8988T (cell line): ENCODE measurements at places on chromosomes 3 and 15.

GRCh38 chr3:182626484-182627467 is 166.5 kb upstream of the ATP11B start:
- no peak for DNase-seq

GRCh38 chr3:17949101-17949500 is 206.7 kb upstream of the TBC1D5 start:
- no peak for DNase-seq

DNA sequence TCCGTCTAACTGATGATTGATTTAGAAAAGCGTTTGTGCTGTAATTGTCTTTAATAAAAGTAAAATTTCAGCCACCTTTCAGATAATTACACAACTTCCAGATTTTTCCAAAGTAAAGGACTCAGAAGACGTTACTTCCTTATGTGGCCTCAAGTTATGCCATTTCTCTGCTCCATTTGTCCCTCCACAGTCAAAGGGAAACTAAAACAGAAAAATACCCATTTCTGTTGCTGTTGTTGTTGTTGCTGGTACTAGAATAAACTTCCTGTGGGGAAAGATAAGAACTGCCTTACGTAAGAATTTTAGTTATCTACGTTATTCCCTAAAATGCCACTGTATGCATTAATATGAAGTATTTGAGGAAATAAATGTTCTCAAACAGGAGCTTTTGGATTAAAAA is 153.9 kb downstream of the P3H2 start:
- DNase-seq: no peak

DNA sequence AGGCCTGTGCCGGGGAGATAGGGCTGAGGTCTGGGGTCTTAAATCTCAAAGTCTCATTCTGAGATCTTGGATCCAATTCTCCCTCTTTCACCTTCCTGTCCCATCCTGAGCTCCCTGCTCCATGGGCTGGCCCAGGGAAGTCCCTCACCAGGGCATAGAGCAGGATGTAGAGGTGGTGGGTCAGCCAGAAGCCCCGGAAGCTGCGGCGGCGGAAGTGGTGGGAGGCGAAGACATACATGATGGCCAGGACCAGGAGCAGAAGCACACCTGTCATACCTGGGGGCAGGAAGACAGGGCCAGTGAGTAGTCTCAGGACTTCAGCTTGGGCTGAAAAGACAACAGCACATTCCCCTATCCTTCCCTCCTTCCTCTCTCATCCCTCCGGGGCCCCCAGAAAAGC is 16.5 kb downstream of the DUOX2 start:
- no peak for DNase-seq

DNA sequence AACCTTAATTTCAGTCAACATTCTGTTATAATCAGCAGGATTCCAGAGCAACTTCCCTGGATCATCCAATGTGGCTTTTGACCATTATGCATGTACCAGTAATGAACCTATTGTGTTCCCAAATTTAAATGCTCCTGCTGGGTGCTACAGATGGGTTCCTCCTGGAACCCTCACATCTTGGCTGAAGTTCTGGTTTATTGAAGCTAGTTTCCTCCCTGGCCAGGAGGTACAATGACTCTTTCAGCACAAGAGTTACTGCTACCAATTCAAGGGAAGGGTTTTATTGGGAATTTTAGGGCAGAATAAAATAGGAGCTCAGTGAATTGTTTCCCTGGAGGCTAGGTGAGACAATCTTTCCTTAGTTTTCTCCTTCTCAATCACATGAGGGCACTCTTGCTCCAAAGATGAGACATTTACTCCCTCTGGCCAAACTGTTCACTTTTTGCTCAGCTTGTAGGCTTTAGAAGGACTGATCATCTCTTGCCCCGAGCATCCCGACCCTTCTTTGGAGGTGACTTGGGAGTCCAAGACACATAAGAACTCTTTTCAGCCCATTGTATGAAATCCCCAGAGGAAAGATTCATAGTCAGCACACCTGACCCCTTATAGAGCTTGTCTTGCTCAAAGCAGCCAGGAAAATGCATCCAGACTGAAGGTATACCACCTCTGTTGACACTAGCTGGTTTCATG is 8.8 kb upstream of the NPHP3 start:
- DNase-seq: no peak

GRCh38 chr3:177427540-177427939 is 230.3 kb upstream of the TBL1XR1 start:
- no peak for DNase-seq

GRCh38 chr15:80620931-80621330 is 74.2 kb upstream of the ABHD17C start:
- no peak for DNase-seq

GRCh38 chr15:39936187-39936586 is 2.3 kb downstream of the EIF2AK4 start:
- no peak for DNase-seq

- no peak for DNase-seq
Measured at GRCh38 chr15:72281713-72282112, 9.4 kb upstream of the PARP6 start.

- no peak for DNase-seq
Measured at GRCh38 chr3:187247398-187247797, 44.1 kb downstream of the MASP1 start.

- DNase-seq: peak; percentile 93
Measured at GRCh38 chr3:126208606-126209256, 28.3 kb upstream of the ALDH1L1 start.

DNA sequence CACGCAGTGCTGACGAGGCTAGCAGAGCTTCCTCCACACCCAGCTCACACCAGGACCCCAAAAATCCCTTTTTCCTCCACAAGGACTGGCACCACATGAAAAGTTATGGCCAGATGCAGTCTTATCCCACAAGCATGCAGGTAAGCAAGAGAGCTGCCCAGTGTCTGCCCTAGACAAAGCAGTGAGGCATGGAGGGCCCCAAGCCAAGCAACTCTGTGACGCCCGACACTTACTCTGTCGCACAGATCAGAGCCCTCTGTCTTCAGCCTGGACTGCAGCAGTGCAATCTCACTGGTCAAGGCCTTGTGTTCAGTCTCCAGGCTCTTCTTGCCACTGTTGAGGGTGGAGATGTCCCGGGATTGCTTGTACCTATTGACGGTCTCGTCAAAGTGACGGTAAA is 28.7 kb downstream of the RPN1 start:
- no peak for DNase-seq

- no peak for DNase-seq
Measured at GRCh38 chr3:50464569-50464968, 38.9 kb downstream of the CACNA2D2 start.

DNA sequence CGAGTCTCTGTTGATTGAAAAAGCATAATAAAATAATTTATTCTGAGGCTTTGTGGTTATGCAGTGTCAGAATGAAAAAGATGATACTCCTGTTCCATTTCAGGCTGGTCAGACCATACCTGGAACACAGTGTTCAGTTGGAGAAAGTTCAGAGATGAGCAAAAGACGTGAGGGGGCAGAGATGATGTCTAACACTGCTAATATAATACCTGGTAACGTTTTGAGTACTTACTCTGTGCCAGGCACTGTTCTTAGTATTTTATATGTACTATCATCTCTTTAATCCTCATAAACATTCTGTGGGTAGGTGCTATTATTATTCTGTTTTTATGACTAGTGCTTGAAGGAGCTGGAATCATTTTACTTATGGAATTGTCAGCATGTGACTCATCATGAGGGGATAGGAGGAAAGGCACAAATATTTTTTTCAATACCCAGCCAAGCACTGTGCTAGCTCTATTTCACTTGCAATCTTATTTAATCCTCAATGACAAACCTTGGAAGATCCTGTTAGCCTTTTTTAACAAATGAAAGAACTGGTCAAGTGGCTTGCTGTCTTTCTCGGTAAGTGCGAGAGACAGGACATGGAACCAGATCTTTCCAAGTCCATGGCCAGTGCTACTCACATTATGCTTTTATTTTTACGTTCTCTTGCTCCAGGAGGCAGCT is 31.8 kb downstream of the IQGAP1 start:
- no peak for DNase-seq

GRCh38 chr15:69128667-69129311 is 31.6 kb upstream of the GLCE start:
- DNase-seq: no peak

DNA sequence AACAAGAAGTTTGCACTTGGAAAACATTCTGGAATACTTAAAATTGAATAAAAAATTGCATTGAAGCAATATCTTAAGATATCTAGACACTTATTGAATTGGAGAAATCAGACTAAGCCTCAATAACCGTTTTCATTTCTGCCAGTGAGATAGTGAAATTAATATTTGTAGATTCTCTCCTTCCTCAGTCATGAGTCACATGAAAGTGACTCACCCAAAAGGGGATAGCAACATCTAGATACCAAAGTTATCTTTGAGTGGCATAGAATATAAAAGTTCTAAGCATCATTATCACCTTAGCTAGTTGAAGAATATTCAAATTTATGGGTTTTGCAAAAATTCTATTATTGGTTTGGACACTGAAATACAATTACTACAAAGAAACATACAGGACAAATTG is 614.8 kb upstream of the ZNF717 start:
- no peak for DNase-seq

GRCh38 chr3:124372775-124373174 is 357.5 kb upstream of the UMPS start:
- no peak for DNase-seq

GRCh38 chr15:73923488-73924164 is 2.6 kb upstream of the LOXL1 start:
- DNase-seq: no peak
